ENCODE measurements at places on chromosomes 16 and 17. TPM values are rescaled to one million over a fixed set of nuclear protein-coding genes. Genes with fewer than 3 reads are reported as not detected.
A peak's percentile ranks its signal among the peaks of the same experiment; 100 is the strongest.

DNA sequence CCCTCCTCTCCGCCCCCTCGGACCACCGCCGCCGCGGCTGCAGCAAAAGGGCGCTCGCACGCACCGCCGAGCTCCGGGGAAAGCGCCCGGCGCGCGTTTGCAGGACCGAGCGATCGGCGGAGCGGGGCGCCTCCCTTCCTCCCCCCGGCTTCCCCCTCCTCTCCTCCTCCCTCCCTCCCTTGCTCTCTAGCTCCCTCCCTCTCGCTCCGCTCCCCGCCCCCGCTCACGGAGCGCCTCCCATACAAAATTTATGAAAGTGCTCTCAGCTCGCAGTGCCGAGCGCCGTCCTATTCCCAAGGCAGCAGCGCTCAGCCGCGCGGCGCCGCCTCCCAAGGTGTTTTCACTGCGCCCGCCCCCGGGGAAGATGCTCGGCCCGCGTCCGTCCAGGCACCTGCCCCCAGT, at the start of gene RTN4RL1:
Gene RTN4RL1, minus strand, starts transcription at position 115 of the 402 bp plus-strand sequence. CDS start 469 bp downstream, outside the sequence.
- DNase-seq: peak; percentile 82

DNA sequence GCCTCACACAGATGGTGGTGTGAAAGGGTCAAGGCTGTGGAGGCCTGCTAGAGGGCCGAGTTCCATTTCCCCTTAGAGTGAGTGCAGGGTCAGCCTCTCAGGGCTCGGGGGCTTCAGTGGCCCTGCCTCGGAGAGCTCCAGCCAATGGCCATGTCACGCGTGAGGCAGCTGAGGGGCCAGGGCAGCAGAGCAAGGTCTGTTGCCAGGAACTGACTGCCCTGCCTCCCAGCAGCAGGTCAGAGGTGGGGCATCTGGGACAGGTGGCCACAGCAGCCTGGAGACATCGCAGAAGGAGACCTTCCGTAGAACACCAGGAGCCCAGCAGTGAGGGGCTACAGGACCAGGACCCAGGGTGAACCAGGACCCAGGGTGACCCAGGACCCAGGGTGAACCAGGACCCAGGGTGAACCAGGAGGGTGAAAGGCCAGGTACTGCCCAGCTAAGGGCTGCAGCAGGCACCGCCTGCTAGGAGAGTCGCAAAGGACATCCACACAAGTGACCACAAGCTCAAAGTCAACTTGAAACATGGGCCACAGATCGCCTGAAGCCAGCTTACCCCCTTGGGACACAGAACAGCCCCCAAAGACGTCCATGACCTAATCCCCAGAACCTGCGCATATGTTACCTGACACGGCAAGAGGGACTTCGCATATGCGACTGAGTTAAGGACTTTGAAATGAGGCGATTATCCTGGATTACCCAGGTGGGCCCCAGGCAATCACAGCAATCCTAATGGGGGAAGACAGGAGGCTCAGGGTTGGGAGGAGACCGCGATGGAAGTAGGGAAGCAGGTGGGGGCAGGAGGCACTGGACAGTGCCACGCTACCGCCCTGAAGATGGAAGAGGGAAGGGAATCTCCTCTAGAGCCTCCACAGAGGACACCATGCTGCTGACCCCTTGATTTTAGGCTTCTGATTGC, 4.8 kb upstream of the MEAK7 start:
- DNase-seq: no peak

- DNase-seq: no peak
Measured at GRCh38 chr17:4741544-4741943, 1.8 kb upstream of the CXCL16 start.

DNA sequence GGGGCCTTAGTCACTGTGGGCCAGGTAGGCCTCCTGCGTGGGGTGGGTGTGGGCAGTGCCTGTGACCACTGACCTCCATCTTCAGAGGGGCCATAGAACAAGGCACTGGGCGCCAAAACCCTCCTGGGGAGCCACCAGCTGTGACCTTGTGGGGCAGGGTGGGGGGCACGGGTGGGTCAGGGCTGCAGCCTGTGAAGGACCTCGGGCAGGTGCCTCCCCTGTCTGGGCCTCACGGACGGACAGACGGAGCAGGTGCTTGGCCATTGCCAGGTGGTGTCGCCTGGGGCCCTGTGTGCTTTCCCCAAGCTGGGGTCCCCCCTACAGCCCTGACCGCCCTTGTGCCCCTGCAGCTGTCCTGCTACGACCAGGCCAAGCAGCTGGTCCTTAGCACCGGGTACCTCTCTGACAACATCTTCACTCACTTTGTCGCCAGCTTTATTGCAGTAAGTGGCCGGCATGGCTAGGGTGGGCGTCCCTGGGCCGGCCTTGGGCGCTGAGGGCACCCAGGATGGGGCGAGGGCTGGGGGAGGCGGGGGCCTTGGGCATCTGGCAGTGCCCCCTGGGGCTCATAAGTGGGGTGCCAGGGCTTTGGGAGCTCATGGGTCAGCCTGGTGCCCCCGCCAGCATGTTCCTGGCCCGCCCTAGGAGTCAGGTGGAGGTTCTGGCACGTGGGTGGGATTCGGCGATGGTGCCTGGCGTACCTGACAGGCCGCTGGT, 5.1 kb downstream of the SLC25A10 start:
- no peak for DNase-seq

DNA sequence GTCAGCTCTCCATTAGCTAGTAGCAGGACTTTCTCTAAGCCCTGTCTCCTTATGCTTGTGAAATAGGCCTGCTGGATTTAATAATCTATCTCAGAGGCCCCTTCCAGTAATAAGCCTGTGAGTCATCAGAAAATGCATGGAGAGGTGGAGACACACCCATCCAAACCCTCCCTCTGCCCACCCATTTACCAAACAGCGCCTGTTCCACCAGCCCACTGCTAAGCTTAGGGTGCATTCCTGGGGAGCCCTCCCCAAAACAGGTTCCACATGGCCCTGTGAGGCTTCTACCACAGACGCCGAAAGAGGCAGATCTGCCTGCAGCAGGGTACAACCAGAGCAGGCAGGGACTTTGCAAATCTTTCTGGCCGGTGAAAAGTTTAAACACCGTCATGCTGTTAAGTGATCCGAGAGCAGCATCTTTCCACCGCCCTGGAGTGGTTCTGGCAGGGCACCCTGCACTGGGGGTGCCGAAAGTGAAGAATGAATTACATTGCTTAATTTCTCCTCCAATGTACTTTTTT, 99.3 kb downstream of the GAS7 start:
- no peak for DNase-seq

- no peak for DNase-seq
Measured at GRCh38 chr16:6447021-6447790, 885.4 kb upstream of the RBFOX1 start.

GRCh38 chr17:12388226-12388625, 277.5 kb upstream of the MYOCD start:
- DNase-seq: no peak

DNA sequence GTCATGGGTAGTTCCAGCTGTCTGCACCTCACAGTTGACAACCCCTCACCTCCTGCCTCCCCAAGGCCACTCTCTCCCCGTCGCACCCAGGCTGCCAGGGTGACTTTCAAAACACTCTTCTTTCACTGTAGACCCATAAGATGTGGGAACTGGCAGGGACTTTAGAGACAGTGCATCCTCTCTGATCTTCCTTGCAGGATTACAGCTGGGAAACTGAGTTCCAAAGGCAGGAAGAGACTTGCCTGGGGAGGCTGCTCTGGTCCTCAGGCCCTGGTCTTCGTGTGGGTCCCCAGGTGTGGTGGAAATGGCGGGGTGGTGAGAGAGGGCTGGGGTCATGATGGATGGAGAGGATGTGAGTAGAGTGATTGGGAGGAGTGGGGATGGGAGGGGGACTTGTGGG, 21.9 kb upstream of the NKD1 start:
- no peak for DNase-seq

DNA sequence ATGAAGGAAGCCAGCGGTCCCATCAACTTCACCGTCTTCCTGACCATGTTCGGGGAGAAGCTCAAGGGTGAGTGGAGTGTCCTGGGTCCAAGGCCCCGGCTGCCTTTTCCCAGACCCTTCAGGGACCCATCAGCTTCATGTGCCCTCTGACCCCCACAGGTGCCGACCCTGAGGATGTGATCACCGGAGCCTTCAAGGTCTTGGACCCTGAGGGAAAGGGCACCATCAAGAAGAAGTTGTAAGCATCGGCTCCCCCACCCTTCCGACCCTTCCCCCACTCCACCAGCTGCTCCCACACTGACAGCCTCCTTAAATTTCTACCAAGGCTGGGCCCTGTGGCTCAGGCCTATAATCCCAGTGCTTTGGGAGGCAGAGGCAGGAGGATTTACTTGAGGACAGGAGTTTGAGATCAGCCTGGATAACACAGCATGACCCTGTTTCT, 1.9 kb downstream of the MYL11 start:
- no peak for DNase-seq

DNA sequence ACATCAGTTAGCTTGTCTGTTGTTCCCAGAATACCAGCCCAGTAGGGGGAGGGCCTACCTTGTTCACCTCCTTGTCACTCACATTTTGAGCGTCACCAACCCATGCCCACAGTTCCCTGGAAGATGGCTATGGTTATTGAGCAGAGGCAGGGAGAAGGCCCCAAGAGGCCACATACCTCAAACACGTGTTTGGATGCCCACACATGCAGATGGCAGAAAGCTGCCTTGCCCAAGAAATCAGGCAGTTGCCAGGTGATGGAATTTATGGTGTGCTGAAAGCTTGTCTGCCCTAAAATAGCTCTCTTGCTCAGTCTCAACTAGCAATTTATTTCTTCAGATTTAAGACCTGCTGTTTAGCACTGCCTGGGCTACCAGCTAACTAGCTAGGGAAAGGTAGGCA, 16.5 kb upstream of the CMTM4 start:
- no peak for DNase-seq

DNA sequence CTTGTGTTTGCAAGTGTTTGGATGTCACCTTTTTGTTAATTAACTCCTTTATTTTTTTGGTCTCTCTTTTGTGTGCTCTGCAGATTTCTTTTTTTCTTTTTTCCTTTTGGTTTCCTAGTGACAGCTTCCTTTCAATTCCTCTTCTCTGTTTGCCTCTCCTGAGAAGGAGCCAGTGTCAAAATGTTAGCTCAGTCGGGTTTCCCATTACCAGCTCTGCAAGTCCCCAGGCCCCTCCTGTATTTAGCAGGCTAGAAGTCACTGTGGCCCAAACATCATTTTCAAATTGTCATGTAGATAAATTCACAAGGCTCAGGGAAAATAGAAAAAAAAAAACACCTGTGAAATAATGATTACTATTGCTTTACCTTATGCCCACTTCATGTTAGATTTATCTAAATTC, 1621.6 kb downstream of the CDH8 start:
- no peak for DNase-seq

GRCh38 chr17:55354941-55355340, 66.7 kb downstream of the MMD start:
- no peak for DNase-seq

DNA sequence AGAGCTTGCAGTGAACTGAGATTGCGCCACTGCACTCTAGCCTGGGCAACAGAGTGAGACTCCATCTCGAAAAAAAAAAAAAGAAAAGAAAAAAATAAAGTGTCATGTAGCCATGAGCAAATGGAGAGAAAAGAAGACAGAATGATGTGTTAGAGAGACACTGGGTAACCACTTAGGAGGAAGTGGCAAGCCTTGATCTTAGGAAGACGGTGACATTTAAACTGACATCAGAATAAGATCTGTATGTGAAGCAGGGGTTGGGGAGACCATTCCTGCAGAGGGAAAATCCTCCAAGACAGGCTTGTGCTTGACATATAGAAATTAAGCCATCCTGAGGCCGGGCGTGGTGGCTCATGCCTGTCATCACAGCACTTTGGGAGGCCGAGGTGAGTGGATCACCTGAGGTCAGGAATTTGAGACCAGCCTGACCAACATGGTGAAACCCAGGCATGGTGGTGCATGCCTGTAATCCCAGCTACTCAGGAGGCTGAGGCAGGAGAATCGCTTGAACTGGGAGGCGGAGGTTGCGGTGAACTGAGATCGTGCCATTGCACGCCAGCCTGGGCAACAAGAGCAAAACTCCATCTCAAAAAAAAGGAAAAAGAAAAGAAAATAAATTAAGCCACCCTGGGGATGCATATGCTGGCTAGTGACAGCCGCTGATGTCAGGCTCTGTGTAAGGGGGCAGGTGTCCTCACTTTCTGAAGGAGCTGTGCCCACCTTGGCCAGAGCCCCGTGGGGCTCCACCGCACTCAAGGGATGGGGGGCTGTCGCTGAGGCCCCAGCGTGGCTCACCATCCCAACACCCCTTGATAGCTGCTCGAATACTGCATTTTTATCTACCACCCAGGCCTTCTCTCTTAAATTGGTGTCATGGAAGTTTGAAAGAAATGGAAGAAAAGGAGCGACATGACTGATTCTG, 13.1 kb upstream of the CYB5B start:
- DNase-seq: no peak

- DNase-seq: no peak
Measured at GRCh38 chr17:58965221-58965620, 141.5 kb downstream of the TRIM37 start.

DNA sequence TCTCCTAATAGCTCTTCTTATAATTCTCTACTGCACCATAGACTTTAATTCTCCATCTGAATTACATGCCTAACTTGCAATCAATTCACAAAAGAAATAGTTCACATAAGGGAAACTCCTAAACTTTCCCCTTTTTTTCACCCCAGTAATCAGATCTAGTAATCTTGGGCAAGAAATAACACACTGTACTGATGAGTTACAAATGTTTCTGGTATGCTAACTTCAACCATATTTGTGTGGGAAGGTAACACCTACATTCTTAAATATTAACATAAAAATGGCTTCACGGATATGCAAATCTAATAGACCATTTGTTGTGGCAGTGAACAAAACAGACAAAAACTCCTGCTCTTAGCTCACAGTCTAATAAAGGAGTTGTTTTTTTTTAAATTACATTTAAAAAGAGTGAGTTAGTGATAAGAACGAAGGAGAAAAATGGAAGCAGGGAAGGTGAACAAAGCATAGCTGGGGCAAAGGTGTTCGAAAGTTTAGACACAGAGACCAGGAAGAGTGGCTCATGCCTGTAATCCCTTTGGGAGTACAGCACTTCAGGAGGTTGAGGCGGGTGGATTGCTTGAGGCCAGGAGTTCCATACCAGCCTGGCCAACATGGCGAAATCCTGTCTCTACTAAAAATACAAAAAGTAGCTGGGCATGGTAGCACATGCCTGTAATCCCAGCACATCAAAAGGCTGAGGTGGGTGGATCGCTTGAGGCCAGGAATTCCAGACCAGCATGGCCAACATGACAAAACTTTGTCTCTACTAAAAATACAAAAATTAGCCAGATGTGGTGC, 34.8 kb downstream of the CMTM3 start:
- DNase-seq: no peak

KRT20 gene
- 0.23 TPM for total RNA-seq

PDIA2 gene
- total RNA-seq: not detected

C1QTNF8 gene
- total RNA-seq: not detected

SLC6A2 gene
- 0.26 TPM for total RNA-seq

SOCS3 gene
- total RNA-seq: 57.7 TPM
